ENCODE measurements at places on chromosomes 4 and X.

- no peak for DNase-seq
Measured at GRCh38 chr4:30543057-30543456, 177.1 kb upstream of the PCDH7 start.

DNA sequence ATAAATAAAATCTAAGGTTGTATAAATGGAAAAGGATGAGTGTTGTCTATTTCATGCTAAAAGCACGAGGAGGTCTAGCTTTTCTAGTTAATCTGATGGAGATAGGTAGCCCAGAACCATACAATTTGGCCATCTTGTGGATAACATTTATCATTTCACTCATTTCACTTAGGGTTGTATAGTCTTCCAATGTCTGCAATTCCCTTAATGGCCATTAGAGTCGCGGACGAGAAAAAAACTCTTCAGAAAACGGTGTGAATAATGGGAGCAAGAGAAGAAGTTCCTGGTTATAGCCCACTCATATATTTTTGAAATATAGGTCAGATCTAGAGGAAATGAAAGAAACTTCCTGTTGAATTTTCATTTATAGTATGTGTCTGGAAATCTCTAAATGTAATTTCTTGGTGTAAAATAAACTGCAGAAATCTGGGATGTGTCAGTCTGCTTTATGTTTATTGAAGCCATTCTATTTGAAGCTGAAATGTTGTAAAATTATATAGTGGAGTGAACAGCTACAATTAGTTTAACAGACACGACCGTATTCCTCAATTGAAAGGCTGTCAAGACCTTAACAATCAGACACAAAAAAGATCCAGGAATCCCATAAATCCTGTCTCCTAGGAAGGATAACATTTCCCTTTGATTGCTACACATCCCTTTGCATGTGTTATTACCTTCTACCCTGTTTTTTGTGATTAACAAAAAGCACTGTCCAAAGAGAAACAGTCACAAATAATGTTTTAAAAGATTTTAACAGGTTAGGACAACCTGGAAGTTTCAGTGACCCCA, 47.7 kb upstream of the MGST2 start:
- DNase-seq = peak; percentile 19

DNA sequence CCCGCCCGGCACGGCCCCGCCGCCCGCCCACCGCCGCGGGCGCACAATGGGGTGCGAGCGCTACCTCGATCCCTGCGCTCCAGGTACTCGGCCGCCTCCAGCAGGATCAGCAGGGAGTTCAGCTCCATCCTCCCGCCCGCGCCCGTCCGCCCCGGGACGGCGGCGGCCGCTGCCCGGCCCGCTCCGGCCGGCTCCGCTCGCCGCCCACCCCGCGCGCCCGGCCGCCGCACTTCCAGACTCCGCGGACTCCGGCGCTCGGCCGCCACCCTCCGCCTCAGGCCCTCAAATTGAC, at the start of gene MXD4:
Gene MXD4 (minus strand): TSS at position 257 of the 292 bp plus-strand sequence. CDS start 129 bp downstream, at position 128.
- DNase-seq = no peak

DNA sequence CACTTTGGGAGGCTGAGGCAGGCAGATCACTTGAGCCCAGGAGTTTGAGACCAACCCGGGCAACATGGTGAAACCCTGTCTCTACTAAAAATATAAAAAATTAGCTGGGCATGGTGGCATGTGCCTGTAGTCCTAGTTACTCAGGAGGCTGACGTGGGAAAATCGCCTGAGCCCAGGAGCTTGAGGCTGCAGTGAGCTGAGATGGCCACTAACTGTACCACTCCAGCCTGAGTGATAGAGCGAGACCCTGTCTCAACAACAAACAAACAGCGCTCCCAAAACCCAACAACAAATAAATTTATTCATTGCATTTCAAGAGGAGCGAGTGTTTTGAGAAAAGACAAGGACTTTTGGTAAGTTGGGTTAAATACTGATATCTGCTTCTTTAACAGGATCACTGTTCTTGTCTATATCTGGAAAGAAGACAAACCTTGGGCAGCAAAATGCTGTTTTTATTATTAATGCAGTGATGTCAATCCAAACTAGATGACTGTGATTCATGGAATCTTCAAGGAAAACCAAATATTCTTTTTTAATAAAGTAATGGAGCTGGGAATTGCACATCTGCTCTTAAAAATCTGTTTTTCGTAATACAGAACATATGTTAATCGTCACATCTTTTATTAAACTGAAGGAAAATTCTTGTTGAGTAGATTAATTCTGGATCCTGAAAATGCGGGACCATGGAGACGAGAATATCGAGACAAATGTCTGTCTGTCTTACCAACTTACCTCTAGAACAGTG, 90.8 kb upstream of the LIMCH1 start:
- no peak for DNase-seq

- no peak for DNase-seq
Measured at GRCh38 chrX:12973561-12974304, 1.2 kb upstream of the TMSB4X start.

DNA sequence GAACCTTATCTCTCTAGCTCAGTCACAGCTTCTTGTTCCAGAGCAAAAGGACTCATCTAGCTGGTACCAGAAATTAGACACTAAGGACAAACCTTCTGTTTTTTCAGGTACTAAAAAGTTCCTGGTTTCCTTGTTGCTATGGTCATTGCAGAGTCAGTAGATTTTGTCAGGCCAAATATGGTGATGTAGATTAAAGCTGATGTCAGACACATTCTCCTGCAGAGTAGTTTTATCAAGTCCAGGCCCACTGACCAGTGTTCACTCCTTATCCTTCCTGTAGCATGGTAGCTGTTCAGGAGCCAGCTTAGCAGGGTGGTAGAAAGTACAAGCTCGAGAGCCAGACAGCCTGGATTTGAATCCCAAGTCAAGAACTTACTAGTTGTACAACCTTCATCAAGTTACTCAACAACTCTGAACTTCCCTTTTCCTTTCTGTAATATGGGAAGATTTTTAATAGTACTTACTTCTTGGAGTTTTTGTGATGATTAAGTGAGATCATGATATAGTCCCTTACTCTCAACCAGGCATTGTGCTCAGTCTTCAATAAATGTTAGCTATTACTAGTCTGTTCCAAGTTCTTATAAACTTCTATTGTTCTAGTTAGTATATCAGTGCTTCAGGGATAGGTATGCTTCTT, 17.9 kb downstream of the OCRL start:
- no peak for DNase-seq

DNA sequence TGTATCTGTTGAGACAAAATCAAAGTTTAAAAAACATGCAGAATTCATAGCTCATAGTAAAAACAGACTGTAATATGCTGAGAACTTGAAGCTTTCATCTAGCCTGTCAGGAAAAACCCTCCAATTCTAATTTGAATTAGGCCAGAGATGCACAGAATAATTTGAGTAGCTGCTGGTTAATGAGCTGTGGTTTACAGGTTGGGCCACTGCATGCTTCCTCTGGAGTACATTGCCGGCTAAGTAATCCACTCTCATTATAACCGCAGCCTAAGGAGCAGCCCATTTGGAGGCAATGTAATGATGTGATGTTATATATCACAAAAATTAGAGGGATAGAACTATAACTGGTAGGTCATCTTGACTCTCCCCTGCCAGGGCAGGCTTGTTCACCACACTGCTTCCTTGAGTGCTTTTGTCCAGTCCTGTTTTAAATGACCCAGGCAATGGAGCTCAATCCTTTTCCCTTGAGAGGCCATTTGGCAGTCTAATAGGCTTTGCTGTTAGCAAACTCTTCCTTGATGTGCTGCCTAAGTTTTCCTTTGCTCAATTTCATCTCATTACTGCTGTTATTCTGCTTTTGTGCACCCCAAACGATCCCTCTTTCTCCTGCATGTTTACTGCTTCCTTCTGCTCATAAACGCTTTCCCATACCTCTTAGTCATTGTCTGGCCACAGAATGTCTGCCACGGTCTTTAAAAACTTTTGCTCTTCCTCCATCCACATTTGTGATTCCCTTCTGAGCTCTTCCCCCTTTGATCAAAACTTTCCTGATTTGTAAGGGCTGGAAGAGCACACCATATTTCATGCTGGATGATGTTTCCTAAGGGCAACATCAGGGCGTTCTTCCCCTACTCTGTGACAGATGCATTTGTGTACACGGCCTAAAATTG, 230.9 kb downstream of the C4orf33 start:
- DNase-seq = no peak

- DNase-seq = no peak
Measured at GRCh38 chr4:186500721-186501304, 54.6 kb downstream of the MTNR1A start.

DNA sequence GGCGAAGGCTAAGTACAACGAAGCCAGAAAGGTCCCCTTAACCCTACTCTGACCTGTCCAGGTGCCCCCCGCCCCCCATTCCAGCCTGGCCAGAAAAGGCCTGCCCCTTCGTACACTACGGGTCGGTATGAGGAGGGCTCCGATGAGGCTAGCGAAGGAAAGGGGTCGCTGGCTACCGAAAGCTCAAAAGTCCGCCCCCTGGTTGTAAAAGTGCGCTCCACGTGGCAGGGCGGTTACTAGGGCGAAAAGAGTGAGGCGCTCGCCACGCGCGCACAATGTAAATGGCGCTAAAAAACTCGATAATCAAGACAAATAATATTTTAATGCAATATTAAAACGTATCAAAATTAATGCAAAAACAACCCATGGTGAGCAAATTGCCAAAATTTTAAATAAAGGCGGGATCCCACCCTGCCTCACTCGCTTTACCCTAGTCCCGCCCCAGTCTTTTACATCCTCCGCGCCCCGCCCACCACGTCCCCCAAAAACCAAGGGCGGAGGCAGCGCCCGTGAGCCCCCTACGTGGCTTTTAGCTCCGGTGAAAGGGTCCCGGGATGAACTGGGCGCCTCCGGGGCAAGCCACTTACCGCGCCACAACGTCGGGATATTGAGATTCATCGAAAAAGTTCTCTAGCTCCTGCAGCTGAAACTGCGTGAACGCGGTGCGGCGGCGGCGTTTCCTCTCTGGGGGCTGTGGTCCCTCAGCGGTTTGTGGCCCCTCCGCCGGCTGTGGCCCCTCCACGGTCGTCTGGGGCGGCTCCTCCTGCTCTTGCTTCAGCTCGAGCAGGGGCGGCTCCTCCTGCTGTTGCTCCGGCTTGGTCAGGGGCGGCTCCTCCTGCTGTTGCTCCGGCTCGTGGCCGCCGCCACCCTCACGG, 929 bp downstream of the ESX1 start:
- no peak for DNase-seq

- DNase-seq = no peak
Measured at GRCh38 chr4:128880662-128881061, 71.2 kb downstream of the JADE1 start.

DNA sequence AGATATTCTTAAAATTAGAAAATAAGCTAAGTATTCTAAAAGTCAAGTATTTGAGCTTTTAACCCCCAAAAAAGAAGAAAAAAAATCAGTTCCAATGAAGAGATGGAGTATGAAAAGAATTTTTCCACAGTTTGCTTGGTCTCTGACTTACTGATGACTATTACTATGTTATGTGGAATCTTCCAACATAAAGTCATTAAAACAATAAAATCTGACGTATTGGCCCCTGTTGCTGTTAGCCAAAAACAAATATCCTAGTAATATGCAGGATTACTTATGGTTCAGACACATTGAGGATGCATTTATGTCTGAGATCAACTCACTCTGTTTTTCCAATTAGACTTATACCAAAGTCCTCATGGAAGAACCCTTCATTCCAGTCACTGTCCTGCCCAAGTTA, 517.2 kb upstream of the ADGRL3 start:
- peak; percentile 39 for DNase-seq

- no peak for DNase-seq
Measured at GRCh38 chr4:3296651-3297050, 3.8 kb downstream of the RGS12 start.
